ENCODE measurements at places on chromosomes 3 and 15.

- DNase-seq = peak; percentile 65
Measured at GRCh38 chr15:66946578-66947164, 118.7 kb upstream of the SMAD3 start.

DNA sequence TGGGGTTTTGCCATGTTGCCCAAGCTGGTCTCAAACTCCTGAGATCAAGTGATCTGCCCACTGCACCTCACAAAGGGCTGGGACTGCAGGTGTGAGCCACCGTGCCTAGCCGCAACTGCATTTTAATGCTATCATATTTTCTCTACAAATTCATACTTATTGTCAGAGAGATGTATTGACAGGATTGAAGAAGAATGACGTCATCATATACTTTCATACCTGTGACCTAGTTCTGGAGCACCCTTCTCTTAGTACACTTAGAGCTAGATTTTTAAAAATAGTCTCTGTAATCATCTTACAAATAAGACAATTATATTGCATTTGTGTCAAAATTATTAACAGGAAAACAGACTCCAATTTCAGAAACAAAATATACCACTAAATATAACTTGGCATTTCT, 242.8 kb upstream of the PDZRN3 start:
- no peak for DNase-seq

- DNase-seq = no peak
Measured at GRCh38 chr3:126494204-126494969, 18.7 kb upstream of the ZXDC start.

GRCh38 chr3:190528706-190529105, 14.8 kb downstream of the IL1RAP start:
- DNase-seq = no peak

- no peak for DNase-seq
Measured at GRCh38 chr3:127216415-127217261, 23.7 kb downstream of the PRR23E start.

DNA sequence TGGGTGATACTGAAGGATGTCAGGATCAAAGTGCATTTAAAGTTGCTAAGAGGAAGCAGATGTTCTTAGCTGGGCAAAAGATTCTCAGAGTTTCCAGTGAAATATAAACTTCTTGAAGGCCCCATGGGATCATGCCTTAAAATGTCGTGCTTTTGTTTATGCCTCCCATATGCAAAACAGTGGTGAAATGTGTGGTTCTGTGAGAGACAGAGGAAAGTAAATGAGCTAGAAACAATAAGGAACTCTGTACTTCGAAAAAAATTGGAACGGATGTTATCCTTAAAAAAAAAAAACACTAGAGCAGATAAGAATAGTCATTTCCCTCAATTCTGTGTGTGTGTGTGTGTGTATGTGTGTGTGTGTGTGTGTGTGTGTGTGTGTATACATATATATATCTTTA, 497.0 kb upstream of the TBL1XR1 start:
- DNase-seq = no peak

GRCh38 chr3:94500146-94500545, 437.3 kb downstream of the NSUN3 start:
- no peak for DNase-seq

DNA sequence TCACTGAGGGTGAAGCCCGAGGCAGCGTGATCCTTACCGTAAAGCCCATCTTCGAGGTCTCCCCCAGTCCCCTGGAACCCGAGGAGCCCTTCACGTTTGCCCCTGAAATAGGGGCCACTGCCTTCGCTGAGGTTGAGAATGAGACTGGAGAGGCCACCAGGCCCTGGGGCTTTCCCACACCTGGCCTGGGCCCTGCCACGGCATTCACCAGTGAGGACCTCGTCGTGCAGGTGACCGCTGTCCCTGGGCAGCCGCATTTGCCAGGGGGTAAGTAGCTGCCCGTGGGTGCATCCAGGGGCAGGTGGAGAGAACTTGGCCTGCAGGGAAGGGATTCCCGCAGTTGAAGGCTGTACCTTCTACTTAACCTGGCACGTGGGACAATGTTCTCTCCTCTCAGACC, 42.4 kb downstream of the ACAN start:
- DNase-seq = no peak

DNA sequence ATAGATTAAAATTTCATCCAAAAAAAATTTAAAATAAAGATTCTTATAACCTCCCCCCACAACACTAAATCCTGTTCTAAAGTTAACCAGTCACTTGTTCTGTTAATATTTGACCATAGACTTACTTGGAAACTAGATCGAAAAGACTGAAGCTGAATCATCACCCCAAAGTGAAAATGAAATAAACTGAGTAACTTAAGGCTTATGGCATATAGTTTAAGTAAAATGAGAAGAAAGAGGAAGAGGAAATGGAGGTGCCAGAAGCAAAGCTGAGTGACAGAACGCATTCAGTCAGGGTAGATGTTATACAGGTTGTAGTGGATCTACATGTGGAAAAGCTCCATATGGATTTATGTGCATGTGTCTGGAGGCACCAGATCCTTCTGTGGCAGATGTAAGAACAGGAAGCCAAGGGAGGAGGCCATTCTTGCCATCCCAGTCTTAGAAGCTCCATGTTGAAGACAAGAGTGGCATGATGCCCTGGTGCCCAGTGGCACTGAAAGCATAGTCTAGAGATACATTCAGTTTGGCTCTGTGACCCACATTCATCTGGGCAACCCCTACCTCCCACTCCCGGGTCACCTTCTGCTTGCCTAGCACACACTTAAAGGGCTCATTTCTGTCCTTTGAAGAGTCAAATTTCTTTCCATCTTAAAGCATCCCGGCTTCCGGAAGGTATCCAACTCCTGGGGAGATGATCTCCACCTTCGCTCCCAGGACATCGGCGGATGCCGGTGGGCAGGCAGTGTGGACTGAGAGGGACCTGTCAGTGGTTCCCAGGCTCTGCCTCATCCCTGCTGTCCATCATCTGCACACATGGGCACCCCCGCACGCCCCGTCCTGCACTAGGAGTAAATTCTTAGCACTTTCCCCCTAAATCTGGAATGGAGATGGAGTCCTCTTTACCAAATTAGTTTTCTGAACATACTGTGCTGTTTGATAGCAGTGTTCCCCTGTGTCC, 90.8 kb downstream of the NEO1 start:
- DNase-seq = no peak

GRCh38 chr15:98878172-98878571, 129.4 kb downstream of the PGPEP1L start:
- no peak for DNase-seq

GRCh38 chr3:5298453-5298852, 110.9 kb downstream of the EDEM1 start:
- no peak for DNase-seq

- DNase-seq = no peak
Measured at GRCh38 chr15:56608993-56609392, 124.3 kb downstream of the ZNF280D start.

- peak; percentile 43 for DNase-seq
Measured at GRCh38 chr15:60905587-60905986, 323.5 kb downstream of the RORA start.

- no peak for DNase-seq
Measured at GRCh38 chr15:81189583-81190283, 6.9 kb upstream of the IL16 start.

GRCh38 chr3:123876858-123877257, 7.3 kb downstream of the MYLK start:
- DNase-seq = no peak

DNA sequence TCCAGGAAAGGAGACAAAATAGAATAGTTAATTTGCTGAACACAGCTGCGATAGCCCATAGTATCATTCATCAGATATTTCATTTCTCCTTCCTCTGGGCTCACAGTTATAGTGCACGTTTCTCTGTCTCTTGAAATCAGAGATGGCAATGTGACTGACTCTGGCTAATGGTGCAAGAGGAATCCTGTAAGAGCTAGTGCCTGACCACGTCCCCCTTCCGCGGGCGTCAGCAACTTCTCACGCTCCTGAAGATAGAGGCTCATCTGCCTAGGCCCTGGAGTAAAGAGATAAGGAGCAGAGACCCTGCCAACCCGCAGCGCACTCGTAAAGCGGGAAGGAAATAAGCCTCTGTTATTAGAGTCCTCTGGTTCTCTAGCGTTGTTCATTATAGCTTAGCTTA, 391.8 kb downstream of the VPS13C start:
- DNase-seq = no peak

GRCh38 chr3:77446761-77447160, 406.9 kb downstream of the ROBO2 start:
- no peak for DNase-seq

GRCh38 chr3:50591196-50591741, 20.3 kb downstream of the CISH start:
- no peak for DNase-seq

GRCh38 chr3:127161236-127161635, 31.7 kb upstream of the PRR23E start:
- DNase-seq = no peak

DNA sequence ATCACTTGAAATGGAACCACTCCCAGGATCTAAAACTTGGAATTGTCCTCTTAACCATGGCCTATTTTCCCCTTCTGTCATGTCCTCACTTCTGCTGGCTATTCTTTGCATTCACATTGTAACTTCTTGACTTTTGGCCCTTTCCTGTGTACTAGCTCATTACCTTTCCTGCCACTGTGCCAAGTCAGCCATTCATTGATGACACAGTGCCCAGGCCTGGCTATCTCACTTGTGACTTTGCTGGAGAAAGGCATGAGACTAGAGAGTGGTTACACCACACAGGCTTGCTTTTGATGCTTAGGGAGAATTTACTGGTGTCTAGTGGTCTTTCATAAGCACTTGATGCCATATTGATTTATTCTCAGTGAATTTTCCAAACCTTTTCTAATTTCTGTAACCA, 101.1 kb downstream of the NR1D2 start:
- no peak for DNase-seq

DNA sequence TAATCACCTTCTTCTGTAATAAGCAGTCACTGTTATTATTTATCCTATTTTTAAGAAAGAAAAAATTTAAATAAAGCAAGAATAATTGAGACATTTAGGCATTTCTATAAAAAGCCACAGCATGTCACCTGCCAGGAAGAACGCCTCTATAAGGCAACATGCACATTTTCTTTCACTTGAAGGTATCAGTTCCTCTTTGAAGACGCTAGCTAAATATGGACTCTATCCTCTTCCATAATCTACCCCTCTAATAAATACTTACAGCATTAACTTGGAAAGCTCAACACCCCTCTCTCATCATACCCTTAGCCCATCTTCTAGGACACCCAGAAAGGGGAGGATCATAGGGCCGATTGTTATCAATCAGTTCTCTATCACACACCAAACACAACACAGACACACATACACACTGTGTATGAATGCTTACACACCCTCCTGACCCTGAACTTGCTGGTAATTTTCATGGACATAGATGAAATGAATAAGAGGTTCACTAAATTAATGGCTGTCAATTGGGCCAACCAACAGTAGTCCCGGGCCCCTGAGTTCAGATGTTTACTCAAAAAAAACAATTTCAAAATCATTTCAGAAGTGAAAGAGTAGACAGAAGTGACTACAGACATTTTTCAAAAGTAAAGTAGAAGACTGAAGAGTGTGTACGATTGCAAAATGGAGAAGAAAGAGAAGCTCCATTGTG, 102.5 kb downstream of the ZMAT3 start:
- no peak for DNase-seq

DNA sequence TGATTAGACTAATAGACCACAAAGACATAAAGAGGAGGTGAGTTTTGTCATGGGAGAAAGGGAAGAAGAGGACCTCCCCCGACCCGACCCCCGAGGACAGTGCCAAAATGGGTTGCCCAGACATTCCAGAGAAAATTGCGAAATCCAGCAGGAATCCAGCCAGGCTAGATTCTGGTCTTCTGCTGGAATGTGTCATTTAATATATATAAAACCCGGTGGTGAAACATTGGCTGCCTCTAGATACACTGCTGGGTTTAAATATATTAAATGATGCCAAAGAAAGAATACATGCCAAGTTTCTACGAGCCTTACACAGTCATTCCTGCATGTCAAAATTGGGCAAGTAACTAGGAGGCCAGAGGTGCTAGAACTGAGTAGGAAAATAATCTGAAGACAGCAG, 45.3 kb upstream of the SPESP1 start:
- no peak for DNase-seq

DNA sequence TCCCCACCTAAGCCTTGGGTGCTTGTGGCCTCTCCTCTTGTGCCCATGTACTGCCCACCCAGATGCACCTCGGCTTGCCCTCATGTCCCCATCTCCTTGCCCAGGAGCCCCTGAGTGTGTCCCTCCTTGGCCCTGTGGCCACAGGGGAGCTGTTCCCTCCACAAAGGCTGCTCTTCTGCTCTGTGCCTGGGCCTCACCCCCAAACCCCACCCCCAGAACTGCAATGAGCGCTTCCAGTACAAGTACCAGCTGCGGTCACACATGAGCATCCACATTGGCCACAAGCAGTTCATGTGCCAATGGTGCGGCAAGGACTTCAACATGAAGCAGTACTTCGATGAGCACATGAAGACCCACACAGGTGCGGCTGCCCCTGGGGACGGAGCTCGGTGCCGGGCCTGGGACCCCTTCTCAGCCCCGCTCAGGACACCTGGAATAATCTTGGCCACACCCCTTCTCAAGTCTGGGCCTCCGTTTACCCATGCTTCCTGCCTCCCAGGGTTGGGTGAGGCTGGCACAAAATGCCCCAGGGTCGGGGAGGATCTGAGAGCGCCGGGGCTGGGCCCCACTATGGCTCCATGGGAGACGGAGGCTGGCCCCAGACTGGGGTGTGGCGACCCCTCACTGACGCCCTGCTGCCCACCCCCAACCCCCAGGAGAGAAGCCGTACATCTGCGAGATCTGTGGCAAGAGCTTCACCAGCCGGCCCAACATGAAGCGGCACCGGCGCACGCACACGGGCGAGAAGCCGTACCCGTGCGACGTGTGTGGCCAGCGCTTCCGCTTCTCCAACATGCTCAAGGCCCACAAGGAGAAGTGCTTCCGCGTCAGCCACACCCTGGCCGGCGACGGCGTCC, 10.3 kb downstream of the ZBTB47 start:
- no peak for DNase-seq

DNA sequence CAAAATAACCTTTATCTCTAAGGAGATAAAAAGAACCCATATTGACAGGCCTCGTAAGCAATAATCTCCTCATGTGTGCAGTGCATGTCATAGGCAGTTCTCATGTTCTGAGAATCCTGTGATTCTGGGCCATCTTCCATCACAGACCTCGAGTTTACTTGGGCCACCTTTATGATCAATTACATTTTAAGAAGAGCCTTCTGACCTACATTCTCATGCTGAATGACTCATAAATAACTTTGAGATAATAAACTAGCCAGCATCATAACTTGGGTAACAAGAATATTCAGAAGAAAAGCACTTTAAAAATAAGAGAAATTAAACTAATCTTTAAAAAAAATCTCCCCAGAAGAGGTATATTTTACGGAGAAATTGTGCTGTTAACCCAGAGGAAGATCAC, 310.7 kb upstream of the ZNF717 start:
- no peak for DNase-seq

GRCh38 chr15:57215881-57216280, 160.4 kb upstream of the CGNL1 start:
- DNase-seq = no peak

GRCh38 chr3:195128255-195129071, 142.5 kb downstream of the XXYLT1 start:
- no peak for DNase-seq

GRCh38 chr15:93087825-93088199, 1.2 kb downstream of the RGMA start:
- DNase-seq = peak; percentile 40

- no peak for DNase-seq
Measured at GRCh38 chr3:57778494-57778893, 22.4 kb downstream of the SLMAP start.

GRCh38 chr15:80803580-80804525, 24.7 kb downstream of the CEMIP start:
- DNase-seq = peak; percentile 6
